ENCODE measurements at places on chromosomes 13 and 19. TPM values are rescaled to one million over a fixed set of nuclear protein-coding genes. Genes with fewer than 3 reads are reported as not detected.

ZNF223 gene
- 4.8 TPM for total RNA-seq

SPRY2 gene
- 19.0 TPM for total RNA-seq

VSTM2B gene
- total RNA-seq = not detected

PVR gene
- 30.6 TPM for total RNA-seq

ZFR2 gene
- not detected for total RNA-seq

CD209 gene
- not detected for total RNA-seq

FFAR2 gene
- total RNA-seq = not detected

ZNF430 gene
- total RNA-seq = 3.8 TPM

ZNF723 gene
- not detected for total RNA-seq

SBNO2 gene
- 63.0 TPM for total RNA-seq

CEACAM7 gene
- not detected for total RNA-seq

DCT gene
- total RNA-seq = 0.32 TPM

TMPRSS9 gene
- 0.26 TPM for total RNA-seq

LILRA1 gene
- total RNA-seq = not detected

NUFIP1 gene
- total RNA-seq = 5.5 TPM

ZNF568 gene
- total RNA-seq = 5.0 TPM

SIGLEC8 gene
- not detected for total RNA-seq

NFIX gene
- total RNA-seq = 33.9 TPM

MED4 gene
- total RNA-seq = 24.3 TPM

GGACT gene
- 5.2 TPM for total RNA-seq

SELENOV gene
- total RNA-seq = not detected

PRRG2 gene
- 2.1 TPM for total RNA-seq

DMKN gene
- total RNA-seq = 15.9 TPM

KCNC3 gene
- total RNA-seq = 0.26 TPM

RFX1 gene
- 6.9 TPM for total RNA-seq

PSPC1 gene
- total RNA-seq = 40.7 TPM

PCDH17 gene
- 0.64 TPM for total RNA-seq

LGALS14 gene
- not detected for total RNA-seq

RXFP2 gene
- not detected for total RNA-seq

VMAC gene
- total RNA-seq = 2.3 TPM

IL4I1 gene
- not detected for total RNA-seq

ZNF45 gene
- 22.8 TPM for total RNA-seq

EPS8L1 gene
- 6.5 TPM for total RNA-seq
